BJ (cell line): ENCODE measurements at places on chromosomes 4 and X. TPM values are rescaled to one million over a fixed set of nuclear protein-coding genes. Genes with fewer than 3 reads are reported as not detected.

Gene FRAS1
- polyA plus RNA-seq = 3.2 and 4.4 TPM in 2 replicates

GRCh38 chr4:121182296-121182695 is 18.2 kb upstream of the TNIP3 start:
- DNase-seq = no peak

Gene NUDT10
- 0.15 and 0.16 TPM in 2 replicates for polyA plus RNA-seq

- DNase-seq = no peak
Measured at GRCh38 chr4:108971473-108971872, 208.6 kb upstream of the ETNPPL start.

Gene ALB
- not detected in 2 replicates for polyA plus RNA-seq

Gene SMIM31
- not detected in 2 replicates for polyA plus RNA-seq

DNA sequence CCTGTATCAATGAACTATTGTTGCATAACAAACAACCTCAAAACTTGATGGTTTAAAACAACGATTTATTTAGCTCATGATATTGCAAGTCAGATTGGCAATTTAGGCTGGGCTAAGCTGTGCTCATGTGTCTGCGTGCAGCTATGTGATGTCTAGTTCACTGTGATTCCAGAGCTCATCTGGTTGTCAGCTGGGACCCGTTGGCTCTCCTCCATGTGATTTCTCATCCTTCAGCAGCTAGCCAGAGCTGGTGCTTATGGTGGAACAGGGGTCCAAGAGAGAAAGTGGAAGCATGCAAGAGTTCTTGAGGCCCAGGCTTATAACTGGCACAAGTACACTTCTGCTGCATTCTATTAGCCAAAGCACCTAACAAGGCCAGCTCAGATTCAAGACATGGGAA is 28.8 kb upstream of the TRPC3 start:
- peak; percentile 34 for DNase-seq

Gene TMEM156
- 0.07 and 0.15 TPM in 2 replicates for polyA plus RNA-seq

Gene PRDM8
- polyA plus RNA-seq = 2.6 and 2.7 TPM in 2 replicates

Gene PRRG3
- not detected in 2 replicates for polyA plus RNA-seq

Gene ARX
- polyA plus RNA-seq = not detected in 2 replicates

- DNase-seq = no peak
Measured at GRCh38 chr4:110629780-110630687, 7.2 kb upstream of the PITX2 start.

- no peak for DNase-seq
Measured at GRCh38 chr4:159705334-159705733, 602.5 kb downstream of the RAPGEF2 start.

DNA sequence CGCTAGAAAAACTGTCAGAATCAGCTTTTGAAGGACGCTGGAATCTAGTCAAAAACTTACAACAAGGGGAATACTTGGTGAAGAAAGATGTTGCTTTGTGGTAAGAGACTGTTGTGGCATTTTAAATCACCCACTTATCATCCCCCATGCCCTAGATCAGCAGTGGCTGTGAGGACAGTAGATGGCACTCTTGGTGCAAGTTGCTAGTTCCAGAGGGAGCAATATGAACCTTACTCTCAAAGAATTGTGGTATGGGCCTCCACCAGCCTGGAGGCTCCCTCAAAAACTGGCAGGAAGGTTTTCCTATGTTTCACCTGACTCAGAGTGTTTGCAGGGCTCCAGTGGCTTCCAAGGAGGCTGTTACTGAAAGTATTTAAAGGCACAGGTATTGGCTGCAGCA is 37.7 kb upstream of the SLC16A2 start:
- no peak for DNase-seq

- no peak for DNase-seq
Measured at GRCh38 chrX:153573984-153574383, 25.0 kb downstream of the CCNQ start.

GRCh38 chrX:81708487-81708886 is 506.6 kb downstream of the SH3BGRL start:
- no peak for DNase-seq

DNA sequence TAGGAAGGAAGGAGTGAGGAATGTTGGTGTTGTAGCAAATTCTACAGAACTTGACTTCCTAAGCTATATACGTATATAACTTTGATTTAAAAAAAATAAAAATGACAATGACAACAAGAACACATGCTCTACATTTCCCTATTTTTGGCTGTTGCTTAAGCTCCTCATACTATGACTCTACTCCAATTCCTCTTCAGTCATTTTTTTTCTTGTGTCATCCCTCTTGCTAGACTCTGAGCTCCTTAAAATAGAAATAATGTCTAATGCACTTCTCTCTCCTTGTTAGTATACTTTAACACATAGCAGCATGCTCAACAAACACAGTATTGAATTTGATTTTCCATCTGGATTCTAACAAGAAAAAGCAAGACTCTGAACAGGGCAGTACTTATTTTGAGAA is 144.0 kb downstream of the HDX start:
- no peak for DNase-seq

Gene ERCC6L
- 0.94 and 2.4 TPM in 2 replicates for polyA plus RNA-seq

GRCh38 chr4:56705966-56706365 is 24.9 kb upstream of the HOPX start:
- no peak for DNase-seq

GRCh38 chrX:94361241-94361640 is 687.2 kb downstream of the FAM133A start:
- DNase-seq = no peak

Gene TMEM31
- 0.16 and 0.43 TPM in 2 replicates for polyA plus RNA-seq

Gene RBM47
- polyA plus RNA-seq = 0.42 and 0.52 TPM in 2 replicates

Gene RHOXF2
- not detected in 2 replicates for polyA plus RNA-seq

Gene CRLF2
- not detected in 2 replicates for polyA plus RNA-seq

DNA sequence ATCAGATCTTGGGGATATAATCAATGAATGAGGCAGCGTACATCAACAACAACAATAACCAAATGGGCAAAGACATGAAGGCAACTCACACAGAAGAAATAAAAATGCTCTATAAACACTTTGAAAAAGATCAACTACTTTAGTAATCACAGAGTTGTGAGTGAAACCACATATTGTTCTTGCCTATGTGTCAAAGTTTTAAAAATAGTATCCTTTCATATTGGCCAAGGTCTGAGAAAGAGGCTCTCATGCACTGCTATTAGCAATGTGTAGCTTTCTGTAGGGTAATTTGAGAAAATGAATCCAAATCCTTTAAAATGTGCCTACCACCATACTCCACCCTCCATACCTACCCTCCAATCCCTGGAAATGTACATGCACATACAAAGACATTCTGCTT is 25.0 kb downstream of the COQ2 start:
- DNase-seq = no peak

GRCh38 chr4:26782830-26783202 is 77.8 kb upstream of the STIM2 start:
- DNase-seq = no peak

Gene REST
- 13.2 and 22.1 TPM in 2 replicates for polyA plus RNA-seq

Gene FHDC1
- polyA plus RNA-seq = 0.17 and 0.22 TPM in 2 replicates

DNA sequence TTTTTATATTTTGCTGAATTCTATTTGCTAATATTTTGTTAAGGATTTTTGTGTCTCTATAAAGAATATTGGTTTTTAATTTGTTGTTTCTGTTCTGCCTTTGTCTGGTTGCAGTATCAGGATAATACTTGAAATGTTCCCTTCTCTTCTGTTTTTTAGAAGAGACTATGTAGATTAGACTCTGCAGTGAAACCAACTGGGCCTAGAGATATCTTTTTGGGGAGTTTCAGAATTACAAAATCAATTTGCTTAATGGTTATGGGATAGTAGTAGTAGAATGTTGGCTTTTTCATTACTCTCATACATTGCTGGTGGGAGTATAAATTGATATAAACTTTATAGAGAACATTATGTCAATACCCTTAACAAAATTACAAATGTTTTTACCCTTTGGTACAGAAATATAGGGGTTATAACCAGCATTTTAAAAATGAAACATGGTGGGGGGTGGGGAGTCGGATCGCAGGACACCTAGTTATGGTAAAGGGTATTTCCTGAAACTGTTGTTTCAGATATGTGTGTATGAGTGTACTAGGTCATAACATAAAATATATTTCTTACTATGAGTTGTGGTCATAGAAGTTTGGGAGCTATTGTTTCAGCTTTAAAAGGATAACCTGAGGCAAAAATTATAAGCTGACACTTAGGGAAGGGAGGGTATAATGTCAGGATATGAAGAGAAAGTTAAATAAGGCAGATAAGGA is 29.0 kb downstream of the CLOCK start:
- no peak for DNase-seq

DNA sequence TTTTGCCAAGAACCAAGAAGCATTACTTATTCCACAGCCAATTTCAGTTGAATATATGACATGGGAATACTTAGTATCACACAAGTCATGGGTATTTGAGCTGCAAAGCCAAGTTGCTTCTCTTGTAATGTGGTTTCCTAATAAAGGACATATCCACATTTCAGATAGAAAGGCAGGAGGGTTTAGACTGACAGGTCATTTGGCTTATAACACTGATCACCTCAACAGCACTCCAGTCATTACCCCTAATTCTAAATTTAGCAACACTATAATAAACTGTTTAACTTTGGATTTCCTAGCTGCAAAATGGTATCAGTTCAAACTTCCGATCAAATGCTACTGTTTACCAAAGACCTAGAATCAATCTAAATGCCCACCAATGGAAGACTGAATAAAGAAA is 114.0 kb upstream of the FTHL17 start:
- DNase-seq = no peak

Gene ALAS2
- polyA plus RNA-seq = not detected in 2 replicates

DNA sequence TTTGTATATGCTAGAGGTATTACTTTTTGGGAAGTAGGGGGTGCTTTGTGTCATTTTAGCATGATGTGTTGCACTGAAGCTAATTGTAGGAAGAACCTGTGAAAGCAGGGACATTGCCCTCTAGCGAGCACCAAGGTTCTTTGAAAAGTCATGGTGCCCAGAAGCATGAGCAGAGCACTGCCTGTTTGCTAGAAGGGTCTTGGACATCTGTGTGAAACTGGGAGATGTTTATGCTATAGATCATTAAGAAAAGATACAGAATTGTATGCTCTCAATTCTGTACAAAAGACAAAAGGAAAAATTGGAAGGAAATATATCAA is 14.7 kb downstream of the GRPR start:
- DNase-seq = no peak

GRCh38 chr4:6265546-6265945 is 4.1 kb upstream of the WFS1 start:
- DNase-seq = no peak

Gene KANTR
- 2.3 and 2.5 TPM in 2 replicates for polyA plus RNA-seq

Gene ODAPH
- polyA plus RNA-seq = not detected in 2 replicates

DNA sequence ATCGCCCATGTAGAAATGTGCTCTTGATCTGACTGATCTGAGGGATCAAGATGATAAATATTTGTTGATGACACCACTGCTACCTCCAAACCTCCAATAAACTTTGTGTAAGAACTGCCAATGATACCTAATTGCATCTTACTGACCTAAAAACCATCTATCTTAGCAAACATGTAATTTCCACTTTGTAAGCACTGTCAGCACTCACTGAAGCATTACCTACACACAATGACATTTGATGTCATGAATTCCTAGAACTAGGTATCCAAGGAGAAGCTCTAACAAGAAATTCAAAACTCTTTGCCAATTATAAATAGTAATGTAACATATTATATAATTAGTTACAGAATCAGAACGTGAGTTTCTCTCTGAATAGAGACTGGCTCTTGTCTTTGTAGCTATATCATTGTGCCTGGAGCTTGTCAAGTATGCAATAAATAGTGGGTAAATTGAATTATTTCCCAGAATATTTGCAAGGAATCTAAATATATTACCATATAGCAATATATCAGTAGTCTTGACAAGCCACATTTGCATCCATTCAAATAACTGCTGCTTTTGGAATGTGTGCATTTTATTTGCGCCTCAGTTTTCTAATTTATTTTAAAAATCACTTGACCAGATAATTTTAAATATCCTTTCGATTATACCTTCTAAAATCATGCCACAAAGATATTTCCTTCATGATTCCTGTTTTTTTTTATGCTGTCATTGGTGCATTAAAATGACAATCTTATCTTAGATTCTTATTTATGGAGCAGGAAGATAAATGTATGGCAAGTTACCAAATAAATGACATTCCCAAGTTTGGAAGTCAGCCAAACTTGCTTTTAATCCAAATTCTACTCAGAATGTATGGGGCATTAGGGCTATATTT is 232.3 kb upstream of the NEIL3 start:
- no peak for DNase-seq

Gene NALF2
- not detected in 2 replicates for polyA plus RNA-seq

Gene FRG2
- not detected in 2 replicates for polyA plus RNA-seq

- DNase-seq = no peak
Measured at GRCh38 chr4:142226014-142226413, 589.6 kb downstream of the IL15 start.

GRCh38 chrX:9759337-9759736 is 6.3 kb downstream of the GPR143 start:
- no peak for DNase-seq

DNA sequence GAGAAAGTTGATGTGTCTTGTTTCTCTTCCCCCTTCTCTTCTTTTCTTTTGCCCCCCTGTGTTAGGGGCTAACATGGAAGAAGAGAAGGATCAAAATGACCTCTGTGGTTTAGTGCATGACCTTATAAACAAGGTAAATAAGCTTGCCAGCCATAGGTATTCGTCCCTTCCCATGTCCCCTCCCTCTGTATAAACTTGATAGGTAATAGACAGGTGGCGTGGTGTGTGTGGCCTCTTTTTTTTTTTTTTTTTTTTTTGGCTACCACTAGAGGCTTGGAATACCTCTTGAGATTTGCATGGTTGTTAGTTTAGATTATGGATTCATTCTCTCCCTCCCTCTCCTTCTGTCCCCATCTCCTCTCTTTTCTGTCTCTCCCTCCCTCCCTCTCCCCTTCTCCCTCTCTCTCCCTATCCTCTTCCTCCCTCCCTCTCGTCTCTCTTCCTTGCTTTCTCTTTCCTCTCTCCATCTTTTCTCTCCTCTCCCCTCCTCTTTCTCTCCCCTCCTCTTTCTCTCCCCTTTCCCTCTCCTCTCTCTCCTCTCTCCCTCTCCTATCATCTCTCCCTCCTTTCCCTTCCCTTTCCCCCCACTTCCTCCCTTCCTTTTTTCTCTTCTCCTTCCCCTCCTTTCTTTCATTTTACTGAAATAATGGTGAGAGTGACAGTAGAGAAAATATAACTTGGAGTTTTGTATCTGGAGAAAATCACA is 134.4 kb downstream of the AFF1 start:
- no peak for DNase-seq

- DNase-seq = no peak
Measured at GRCh38 chr4:94574616-94575015, 122.9 kb downstream of the PDLIM5 start.

- DNase-seq = no peak
Measured at GRCh38 chrX:114985967-114986592, 31.3 kb downstream of the IL13RA2 start.

Gene CCNA2
- 26.8 and 39.7 TPM in 2 replicates for polyA plus RNA-seq

Gene TACR3
- polyA plus RNA-seq = not detected in 2 replicates

DNA sequence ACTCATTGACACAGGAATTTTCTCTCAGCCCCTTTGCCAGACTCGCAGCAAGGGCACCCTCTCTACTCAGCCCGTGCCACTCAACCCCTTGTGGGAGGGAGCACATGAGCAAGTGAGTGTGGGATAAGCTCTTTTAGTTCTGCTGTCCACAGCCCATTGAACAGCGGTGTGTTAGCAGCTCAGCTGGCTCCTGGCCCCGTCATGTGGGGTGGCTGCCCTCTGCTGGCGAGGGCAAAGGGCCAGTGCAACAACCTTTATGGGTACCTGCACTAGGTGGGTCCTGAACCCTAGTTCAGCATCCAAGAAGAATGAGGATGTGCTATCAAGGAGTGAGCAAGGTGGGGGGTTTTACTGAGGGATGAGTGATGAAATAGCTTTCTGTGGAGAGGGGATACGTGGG is 85.0 kb upstream of the ZNF81 start:
- DNase-seq = no peak

GRCh38 chr4:81256059-81256970 is 41.3 kb upstream of the PRKG2 start:
- DNase-seq = no peak
